HFF-Myc (cell line): ENCODE measurements at places on chromosomes 6 and 20.

- no peak for DNase-seq
Observed at GRCh38 chr20:63165356-63166192, 50.4 kb downstream of the YTHDF1 start.

- DNase-seq, result no peak
Observed at GRCh38 chr20:43460172-43460829, 2.6 kb downstream of the SRSF6 start.

DNA sequence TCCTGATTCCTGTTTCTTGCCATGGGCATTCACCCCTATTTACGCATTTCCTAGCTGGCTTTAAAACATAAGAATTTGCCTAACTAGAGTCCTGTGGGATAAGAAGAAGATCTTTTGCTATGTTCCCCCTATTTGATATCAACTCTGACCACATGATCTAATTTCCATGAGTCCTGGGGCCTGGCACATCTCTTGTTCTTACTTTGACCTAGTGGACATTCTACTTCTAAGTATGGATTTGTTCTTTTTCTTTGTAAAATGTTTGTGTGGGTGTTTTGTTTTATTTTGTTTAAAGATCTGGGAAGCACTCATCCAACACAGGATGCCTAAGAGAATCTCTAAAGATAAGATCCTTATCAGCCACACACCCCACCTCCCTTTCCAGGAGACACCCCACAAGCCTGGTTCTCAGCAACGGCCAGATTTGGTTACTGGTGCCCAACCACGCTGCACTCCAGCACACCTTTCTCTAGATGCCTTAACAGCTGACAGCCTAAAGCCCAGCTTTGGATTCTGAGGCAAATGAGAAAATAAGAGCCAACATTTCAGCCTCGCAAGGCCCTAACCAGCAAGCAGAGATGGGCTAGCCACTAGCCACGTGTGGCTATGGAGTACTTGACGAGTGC, 74.7 kb downstream of the SLC23A2 start:
- no peak for DNase-seq

GRCh38 chr6:49551078-49551865, 804 bp downstream of the C6orf141 start:
- DNase-seq, result no peak

DNA sequence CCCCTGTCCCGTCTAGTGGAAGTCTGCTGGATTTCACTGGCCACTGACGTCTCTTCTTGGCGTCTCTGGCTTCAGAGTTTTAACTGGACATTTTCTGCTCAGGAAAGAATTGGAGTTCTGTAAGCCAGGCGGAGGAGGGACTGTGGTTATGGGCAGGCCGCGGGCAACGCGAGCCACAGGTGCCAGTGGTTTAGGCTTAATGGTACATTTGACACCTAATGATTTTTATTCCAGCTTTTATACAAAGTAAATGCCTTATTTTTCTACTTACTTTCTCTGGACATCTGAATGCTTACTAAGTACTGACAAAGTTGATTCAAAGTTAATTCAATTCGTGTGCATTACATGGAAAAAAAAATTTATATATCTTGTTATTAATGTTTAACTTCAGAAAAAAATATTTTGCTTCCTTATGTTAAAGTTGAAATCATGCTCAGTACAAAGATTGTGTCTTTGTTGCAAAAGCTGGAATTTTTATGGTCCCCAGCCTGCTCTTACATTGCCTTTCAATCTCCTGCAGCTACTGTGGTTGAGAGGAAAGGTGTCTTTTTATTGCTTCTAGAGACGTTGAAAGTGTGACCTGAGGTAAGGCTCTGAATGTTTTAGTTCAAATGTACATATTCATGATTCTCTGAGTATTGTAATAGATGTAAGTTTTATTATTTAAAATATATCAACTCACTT, 231.0 kb downstream of the SMOC2 start:
- DNase-seq, result no peak

DNA sequence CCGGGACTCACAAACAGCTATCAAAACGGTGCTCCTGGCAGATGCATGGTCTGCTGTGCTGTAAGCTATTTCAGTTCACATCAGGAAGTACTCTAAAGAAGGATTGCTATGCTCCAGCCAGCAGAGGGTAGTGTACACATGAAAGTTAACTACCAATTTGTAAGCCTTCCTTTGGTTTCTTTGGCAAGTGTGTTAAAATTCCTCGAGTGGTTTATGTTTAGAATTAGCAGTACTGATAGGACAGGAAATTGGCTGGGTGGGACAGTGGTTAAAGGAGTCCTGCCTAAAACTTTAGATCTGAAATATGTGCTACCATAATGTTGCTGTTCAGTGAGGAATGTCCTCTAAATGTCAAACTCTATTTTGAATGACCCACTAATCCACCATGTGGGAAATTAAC, 47.4 kb downstream of the TRMT11 start:
- DNase-seq, result peak; percentile 82

GRCh38 chr6:163730246-163731210, 316.0 kb downstream of the QKI start:
- DNase-seq, result no peak

DNA sequence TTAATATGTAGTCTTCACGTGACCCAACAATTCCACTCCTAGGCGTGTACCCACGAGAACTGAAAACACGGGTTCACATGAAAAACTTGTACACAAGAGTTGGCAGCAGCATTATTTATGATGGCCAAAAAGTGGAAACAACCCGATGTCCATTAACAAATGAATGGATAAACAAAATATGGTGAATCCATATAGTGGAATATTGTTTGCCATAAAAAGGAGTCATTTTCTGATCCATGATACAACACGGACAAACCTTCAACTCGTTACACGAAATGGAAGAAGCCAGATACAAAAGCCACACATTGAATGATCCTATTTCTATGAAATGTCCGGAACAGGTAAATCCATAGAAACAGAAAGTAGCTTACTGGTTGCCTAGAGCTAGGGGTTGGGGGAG, 78.4 kb downstream of the BMP7 start:
- DNase-seq, result no peak

GRCh38 chr6:156454867-156455266, 322.3 kb upstream of the ARID1B start:
- no peak for DNase-seq

DNA sequence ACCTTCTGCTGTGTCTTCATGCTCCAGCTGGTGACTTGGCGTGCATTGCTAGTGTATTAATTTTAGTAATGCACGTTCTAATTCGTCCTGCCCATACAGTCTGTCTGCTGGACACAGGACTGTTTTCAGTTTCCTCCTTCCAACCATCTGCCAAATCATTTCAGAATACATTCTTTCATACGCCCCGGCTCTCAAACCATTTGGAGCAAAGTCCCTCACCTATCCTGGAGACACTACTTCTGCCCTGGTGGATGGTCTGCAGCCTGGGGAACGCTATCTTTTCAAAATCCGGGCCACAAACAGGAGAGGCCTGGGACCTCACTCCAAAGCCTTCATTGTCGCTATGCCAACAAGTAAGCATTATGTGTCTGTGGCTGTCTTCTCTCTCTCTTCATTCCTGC, 60.5 kb downstream of the FNDC1 start:
- no peak for DNase-seq

DNA sequence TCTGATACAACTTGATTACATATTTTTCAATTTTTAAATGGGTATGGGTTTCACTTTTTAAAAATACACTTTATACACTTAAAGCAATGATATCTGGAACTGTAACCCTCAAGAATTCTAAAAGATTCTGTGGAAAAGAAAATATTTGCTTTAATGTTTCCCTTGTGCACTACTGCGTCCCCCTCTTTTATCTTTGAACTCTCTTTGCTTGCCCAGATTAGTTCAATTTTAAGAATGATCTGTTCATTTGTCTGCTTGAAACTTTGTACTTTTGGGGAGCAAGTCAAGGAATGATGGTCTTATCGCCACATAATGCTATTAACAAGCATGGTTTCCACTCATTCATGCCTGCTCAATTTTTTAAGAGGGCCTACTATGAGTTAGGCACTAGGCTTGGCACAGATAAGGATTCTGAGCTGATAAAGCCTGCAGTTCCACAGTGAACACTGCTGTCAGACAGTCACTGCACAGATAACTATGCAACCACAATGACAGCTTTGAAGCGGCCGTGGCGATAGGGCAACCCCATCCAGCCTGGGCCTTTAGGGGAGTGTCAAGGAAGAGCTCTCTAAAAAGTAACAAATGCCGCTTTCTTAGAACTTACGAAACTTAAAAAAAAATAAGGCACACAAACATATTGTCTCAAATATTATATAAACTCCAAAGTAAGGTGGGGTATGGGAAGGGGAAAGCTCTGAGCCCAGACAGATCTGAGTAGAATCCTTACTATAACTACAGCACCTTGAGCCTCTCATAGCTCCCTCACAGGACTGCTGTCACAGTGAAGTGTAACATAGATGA, 29.7 kb downstream of the FYN start:
- DNase-seq, result no peak

- no peak for DNase-seq
Observed at GRCh38 chr6:109964949-109965348, 13.2 kb upstream of the GPR6 start.

GRCh38 chr6:27556406-27556805, 83.5 kb upstream of the ZNF184 start:
- DNase-seq, result no peak

DNA sequence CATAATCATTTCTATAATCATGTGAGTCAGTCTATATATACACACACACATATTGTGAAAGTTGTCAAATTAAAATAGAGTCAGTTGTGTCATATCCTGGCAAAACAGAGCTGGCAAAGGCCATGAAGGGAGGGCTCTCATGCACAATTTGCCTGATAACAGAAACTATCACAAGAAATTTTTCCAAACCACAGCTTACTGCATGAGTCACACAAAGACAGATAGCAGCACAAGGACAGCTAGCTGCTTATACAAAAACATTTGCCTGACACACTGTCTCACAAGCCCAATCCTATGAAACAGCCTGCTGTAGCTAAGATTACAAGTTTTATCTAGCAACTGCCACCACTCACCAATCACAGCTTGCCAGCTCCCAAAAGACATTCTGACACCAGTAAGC, 848.5 kb upstream of the MAN1A1 start:
- no peak for DNase-seq

DNA sequence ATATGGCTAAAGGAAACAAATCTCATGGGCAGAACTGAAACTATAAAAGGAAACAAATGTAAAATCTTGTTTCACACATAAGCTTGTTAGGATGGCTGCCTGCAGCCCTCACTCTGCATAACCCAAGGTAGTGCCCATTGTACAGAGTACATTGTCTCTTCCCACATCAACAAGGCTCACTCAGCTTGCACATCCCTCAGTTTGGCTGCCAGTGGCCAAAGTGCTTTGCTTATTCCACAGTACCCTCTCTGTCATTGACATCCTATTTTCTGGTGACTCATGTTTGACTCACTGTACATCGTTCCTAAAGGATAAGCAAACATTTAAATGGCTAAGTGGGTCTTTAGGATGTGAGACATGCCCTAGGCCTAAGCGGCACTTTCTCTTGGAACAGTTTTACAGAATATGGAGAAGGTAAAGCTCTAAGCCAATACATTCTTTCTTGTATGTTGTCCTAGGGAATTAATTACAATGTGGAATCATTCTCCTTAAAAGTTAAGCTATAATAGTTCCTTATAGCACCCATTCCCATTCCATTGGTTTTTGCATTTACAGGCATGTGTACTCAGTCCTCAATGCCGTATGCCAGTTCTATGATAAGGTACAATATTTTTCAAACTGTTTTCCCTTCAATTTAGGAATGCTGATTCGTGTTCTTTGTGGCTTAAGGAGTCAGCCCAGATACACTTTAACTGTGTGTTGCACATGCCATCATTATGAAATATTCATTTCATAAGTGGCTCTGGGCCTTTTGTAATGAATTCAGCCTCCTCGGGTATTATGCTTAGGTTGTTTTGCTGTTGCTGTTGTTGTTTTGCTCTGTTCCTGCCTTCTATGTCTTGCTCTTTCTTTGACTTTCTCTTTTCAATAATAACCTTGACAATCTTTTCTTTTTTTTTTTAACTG, 5.5 kb downstream of the ANKEF1 start:
- peak; percentile 42 for DNase-seq

GRCh38 chr6:113433335-113433991, 423.7 kb upstream of the MARCKS start:
- no peak for DNase-seq

DNA sequence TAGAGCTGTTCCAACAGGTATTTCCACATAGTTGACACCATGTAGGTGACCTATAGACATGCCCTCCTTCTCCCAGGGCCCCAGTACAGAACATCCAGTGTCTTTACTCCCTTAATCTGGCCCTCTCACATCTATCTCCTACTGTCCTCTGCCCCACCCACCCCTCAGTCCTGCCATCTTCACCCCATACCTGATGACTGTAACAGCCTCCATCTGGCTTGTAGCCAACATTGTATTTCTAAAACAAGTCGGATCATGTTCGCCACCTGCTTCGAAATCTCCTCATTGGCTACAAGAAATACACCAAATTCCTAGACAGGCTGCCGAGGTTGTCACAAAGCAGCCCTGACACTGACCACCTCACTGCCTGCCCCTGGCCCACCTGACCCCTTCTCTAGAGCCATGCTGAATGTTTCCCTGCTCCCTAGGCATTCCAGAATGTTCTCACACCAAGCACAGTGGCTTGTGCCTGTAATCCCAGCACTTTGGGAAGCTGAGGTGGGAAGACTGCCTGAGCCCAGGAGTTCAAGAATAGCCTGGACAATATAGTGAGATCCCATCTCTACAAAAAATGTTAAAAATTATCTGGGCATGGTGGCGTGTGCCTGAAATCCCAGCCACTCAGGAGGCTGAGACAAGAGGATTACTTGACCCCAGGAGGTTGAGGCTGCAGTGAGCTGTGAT, 6.0 kb downstream of the ZC3H12D start:
- no peak for DNase-seq

GRCh38 chr6:14505401-14505800, 387.8 kb downstream of the CD83 start:
- DNase-seq, result no peak

GRCh38 chr6:92281571-92282076, 1137.7 kb downstream of the EPHA7 start:
- no peak for DNase-seq

GRCh38 chr6:122426597-122426996, 27.1 kb downstream of the HSF2 start:
- no peak for DNase-seq

GRCh38 chr20:47038566-47039560, 144.2 kb downstream of the EYA2 start:
- DNase-seq, result no peak

GRCh38 chr6:46763466-46763865, 16.7 kb downstream of the ANKRD66 start:
- DNase-seq, result no peak

- DNase-seq, result no peak
Observed at GRCh38 chr6:49736017-49736508, 8.1 kb downstream of the CRISP3 start.

GRCh38 chr6:64281167-64281566, 645.6 kb downstream of the PHF3 start:
- no peak for DNase-seq

GRCh38 chr20:50813801-50814200, 18.9 kb downstream of the BCAS4 start:
- no peak for DNase-seq

DNA sequence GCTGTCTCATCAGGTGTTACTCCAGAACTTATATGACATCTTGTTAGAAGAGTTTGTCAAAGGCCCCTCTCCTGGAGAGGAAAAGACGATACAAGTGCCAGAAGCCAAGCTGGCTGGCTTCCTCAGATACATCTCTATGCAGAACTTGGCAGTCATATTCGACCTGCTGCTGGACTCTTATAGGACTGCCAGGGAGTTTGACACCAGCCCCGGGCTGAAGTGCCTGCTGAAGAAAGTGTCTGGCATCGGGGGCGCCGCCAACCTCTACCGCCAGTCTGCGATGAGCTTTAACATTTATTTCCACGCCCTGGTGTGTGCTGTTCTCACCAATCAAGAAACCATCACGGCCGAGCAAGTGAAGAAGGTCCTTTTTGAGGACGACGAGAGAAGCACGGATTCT, 43.7 kb upstream of the SMIM28 start:
- no peak for DNase-seq
